ENCODE measurements at places on chromosomes 12 and 14.

DNA sequence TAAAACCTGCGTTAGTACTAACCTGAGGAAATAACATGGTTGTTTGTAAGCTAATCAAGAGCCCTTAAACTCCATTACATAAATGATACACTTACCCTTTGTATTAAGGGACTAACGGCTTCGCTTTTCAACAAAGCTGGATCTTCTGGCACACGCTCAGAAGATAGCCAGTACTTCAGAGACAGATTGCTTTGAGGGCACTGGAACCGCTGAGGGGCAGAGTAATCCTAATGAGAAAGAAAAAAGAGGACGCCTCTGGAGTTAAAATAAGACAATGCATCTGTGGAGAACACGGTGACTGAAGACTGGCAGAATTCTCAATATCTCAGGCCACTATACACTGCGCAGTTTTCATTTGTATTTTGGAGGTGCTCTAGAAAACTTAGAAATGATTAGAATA lies 1.5 kb upstream of the KTN1 start:
- DNase-seq, result no peak

DNA sequence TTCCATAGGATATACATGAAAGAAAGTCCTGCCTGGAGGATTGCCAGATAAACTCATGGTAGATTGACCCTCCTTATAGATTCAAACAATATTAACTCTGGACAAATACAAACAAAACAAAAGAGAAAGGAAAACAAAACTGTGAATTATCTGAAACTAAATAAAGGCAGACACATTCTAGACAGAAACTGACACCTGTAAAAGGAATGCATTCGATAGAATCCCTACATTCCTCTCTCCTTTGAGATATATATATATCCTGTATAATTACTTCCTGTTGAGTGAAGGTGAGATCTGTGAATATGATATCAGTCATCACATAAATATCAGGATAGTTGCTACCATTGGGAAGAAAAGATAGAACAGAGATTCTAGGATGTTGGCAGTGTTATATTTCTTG lies 948.4 kb upstream of the ATXN7L3B start:
- no peak for DNase-seq

GRCh38 chr12:124481772-124482566 lies 85.4 kb downstream of the NCOR2 start:
- DNase-seq, result no peak

DNA sequence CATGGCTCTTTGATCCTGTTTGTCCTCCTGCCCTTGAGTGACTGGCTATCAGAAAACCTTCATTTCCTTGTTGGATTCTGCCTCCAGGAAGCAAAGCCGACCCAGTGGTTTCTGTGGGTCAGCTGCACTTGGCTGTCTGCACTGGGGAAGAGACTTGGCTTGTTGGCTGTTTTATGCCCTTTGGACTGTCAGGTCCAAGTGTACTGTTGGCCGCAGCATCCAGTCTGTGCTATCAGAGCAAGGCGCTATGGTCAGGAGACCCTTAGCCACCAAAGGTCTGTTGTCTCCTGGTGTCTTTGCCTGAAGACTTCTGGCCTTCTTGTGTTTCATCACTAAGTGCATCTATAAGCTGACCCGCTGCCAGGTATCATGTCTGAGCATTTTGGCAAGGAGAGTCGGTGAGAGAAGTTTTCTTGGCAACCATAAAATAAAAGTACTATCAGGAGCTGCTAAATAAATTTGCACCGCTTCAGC lies 177.4 kb upstream of the HIF1A start:
- DNase-seq, result no peak

DNA sequence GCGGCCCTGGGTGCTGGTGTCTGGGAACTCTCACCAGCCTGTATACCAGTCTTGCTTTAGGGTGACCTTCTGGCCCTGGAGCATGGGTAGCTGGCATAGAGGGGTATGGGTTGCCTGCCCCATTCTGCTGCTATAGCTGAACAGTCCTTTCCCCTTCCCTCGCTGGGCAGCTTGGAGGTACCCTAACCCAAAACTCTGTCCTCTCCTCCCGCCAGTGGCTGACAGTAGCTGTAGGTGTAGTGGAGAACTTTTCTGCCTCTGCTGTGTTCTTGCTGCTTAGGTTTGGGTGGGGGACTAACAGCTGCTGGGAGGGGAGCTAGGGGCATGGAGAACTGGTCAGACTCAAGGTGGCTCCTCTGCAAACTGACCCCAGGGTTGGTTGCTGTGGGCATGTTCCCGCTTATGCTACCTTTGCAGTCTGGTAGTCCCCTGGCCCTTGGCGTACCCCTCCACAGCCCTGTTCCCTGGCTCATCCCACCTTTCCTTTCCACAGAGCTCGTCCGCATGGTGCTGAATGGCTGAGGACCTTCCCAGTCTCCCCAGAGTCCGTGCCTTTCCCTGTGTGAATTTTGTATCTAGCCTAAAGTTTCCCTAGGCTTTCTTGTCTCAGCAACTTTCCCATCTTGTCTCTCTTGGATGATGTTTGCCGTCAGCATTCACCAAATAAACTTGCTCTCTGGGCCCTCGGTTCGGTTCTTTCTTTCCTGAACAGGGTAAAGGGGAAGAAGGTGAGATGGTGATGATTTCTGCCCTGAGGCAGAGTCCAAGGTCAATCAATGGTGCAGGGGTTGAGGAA lies 2.9 kb downstream of the MYL6 start:
- no peak for DNase-seq

DNA sequence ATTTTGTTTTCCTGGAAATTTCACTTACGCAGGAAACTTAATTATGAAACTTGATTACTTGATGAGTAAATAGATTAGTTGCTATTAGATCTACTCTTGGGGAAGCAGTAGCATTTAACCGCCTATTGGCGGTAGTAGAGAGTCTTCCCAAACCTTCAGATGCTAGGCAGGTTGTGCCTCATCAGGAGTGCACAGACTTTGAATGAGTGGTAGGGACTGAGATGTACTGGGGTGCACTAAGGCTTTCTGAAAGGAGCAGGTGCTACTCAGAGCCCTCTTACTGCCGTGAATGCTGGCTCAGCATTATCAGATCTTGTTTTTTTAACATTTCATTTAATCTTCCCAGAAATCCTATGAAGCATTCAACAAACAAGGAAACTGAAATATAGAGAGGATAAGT lies 7.7 kb downstream of the GATC start:
- no peak for DNase-seq

DNA sequence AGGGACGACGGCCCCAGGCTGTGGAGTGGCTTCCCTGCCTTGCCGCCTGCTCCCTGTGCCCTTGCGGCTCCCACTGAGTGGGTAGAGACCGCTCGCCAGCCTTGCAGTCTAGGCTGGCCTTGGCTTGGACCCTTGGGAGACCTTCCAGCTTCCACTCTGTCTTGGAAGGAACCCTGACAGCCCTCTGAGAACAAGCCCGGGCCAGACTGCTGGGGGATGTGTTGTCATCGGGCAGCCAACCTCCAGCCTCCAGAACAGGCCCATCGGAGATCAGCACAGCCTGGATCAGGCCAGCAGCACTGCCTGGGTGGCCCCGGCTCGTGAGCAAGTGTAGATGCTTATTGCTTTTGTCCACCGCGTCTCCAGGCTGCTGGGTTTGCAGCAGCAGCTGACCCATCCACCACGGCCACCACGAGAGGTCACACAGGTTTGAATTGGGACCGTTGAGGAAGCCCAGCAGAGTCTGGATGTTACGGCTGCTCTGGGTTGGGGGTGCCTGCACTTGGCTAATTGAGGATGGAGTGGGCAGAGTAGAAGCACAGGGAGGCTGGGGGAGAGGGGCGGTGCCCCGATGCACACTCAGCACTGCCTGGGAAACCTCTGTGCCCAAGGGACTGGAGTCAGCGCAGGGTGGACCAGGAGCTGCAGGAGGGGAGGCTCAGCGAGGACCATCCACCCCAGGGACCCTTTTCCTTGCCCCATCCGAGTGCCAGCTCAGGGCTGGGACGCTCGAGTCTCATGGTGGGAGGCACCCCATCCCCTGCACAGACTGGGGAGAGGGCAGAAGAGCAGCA lies 55.5 kb downstream of the NOC4L start:
- no peak for DNase-seq

DNA sequence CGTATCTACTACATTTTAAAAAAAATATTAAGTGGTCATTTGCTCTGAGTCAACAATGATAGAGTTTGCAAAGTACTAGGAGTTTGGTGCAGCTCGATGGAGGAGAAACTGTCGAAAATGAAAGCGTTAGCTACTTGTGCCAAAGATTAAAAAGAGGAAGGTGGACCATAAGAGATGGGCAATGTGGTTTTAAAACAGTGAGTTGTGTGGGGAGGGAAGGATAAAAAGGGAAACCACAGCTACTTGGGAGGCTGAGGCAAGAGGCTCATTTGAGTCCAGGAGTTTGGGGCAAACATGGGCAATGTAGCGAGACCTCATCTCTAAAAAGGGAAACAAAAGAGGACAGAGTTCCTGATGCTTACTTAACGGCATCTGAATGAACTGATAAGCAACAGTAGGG lies 18.2 kb upstream of the STRAP start:
- DNase-seq, result no peak

DNA sequence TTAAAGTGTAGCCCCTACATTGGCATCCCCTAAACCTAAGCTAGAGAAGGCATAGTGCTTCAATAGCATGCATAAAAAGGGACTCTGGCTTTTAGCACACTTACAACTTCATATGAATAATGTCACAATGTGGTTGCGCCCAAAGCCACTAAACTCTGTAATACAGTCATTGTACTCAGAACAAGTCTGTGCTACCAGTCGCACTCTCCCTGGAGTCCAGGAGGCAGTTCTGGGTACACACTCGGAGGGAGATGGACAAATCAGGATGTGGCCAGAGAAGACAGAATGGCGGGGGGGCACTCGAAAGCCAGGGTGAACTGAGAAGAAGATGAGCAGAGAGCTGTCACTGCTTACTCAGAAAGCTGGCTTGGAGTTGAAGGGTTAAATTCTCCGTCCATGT lies 10.6 kb downstream of the SAMD4A start:
- DNase-seq, result no peak

DNA sequence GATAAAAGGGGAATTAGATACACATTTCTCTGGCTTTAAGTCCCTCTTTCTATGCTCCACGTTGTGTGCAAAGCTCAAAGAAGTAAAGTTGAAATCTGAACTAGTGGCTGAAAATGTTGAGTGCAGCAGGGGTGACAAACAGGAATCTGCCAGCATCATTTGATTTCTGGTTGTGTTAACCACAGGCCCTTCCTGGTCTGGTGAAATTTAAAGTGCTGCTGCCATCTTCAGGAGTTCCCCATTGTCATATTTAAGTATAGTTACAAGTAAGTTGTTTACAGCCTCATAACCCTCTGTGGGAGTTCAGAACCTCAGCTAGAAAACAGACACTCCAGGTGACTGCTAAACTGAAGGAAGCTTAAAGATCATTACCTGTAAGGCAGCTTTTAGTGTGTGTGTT lies 90.9 kb upstream of the CCDC196 start:
- DNase-seq, result no peak

Data from AG04450 (cell line).